Stimulated activated CD8-positive, alpha-beta memory T cell treated with anti-CD3 and anti-CD28 coated beads, Interleukin-15, amount 100 ng/mL, for 1 hour (primary cell): ENCODE measurements at places on chromosomes 6 and 20.

GRCh38 chr6:162369091-162369490 is 358.5 kb downstream of the PRKN start:
- DNase-seq: no peak

GRCh38 chr6:40727271-40727670 is 140.1 kb upstream of the LRFN2 start:
- DNase-seq: no peak

GRCh38 chr6:49464691-49465090 is 1.5 kb downstream of the CENPQ start:
- DNase-seq: no peak

GRCh38 chr20:37781626-37782025 is 87.8 kb downstream of the CTNNBL1 start:
- DNase-seq: no peak

GRCh38 chr6:24683297-24684296 is 16.7 kb downstream of the ACOT13 start:
- DNase-seq: no peak

DNA sequence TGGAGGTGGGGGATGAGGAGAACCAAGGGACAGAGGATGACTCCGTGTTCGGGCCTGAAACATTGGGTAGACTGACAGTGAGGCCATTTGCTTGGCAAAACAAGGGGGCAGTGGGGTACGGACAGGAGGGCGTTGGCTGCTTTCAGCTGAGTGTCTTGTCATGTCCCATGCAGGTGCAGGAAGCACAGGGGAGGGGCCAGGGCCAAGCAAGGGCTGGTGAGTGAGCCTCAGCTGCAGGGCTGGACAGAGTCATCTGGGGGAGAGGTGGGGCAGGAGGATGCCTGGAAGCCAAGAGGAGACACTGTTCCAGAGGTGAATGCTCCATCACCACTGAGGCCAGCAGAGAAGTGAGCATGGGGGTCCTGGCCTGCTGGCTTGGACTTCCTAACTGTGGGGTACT is 78.4 kb downstream of the ERMARD start:
- no peak for DNase-seq

DNA sequence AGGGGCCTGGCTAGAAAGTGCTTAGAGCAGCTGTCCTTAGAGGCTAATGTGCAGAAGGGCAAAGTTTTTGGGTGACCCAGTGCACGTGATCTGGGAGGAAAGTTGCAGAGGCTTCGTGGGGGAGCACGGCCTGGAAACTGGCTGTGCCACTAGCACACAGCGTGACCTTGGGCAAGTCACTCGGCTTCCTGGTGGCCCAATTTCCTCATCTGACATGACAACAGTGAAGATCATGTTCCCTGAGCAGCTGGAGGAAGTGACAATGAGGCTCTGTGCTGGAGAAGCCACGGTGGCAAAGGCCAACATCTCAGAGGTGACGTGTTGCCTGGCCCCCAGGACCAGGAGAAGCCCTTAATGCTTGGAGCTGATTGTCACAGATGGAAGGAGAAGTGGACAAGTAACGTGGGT is 99.5 kb downstream of the FOXC1 start:
- no peak for DNase-seq

GRCh38 chr6:12291839-12292604 is 1.9 kb downstream of the EDN1 start:
- no peak for DNase-seq

DNA sequence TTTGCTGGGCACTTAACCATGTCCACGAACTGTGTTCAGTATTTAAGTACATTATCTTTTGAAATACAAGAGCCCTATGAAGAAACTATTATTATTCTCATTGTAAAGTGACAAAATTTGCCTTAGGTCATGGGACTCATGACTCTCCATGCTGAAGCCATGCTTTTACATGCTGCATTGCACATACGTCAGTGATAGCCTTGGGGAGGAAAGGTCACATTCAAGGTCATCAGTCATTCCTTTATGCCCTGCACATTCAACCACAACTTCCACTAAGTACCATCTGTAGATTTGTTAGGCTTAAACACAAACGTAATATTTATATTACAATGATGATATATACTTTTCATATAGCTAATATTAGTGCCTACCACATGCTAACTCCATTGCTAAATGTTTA is 292.7 kb downstream of the TBC1D7 start:
- DNase-seq: no peak

GRCh38 chr6:154938221-154938580 is 56.9 kb upstream of the TIAM2 start:
- DNase-seq: no peak

DNA sequence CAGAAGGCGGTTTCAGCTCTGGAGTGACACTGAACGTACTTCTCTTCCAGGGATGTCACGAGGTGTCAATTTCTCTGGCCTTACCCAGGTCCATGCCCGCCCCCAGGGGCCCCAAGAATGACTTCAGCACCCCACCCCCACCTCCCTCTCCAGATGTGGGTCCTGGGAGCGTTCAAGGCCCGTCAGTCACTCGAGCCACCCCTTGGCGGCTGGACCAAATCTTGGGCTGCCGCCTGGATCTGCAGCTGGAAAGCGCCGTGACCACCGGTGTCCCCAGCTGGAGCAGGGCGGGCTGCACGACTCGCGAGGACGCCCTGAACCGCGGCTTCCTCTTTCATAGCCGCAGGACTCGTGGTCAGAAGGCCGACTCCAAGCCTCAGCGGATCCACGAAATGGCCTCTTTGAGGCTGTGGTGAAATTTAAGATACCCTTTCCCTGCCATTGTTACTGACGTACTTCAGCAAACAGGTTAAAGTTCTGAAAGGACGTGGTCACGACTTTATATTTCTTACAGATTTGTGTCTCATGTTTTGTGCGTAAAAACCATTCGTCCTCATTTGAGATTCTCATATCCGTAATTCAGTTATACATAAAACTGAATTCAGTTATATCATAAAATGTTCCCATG is 29.3 kb downstream of the TRIM38 start:
- DNase-seq: no peak

DNA sequence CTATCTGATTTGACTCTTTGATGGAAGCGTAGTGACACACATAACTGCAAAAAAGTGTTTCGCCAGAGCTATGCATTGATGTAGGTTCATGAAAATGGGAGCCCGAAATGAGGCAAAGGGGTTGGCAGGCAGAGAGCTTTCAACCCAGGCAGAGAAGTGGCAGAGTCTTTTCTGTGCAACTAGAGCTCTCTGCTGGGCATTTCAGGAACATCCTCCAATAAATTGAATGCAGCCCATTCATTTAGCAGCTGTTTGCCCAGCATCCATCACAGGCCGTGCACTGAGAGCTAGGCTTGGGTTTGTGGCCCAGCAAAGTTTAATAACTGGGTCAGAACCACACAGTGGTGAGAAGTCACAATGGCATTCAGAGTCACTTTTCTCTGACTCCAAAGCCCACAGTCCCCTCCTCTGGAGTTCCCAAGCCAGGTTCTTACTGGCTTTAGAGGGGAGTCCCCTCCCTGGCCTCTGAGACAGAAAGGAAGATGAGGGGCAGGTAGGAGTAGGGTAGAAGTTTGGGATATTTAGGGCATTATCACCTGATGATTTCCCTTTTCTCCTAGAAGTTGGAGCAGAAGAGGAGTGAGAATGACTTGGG is 31.8 kb upstream of the ELMO2 start:
- no peak for DNase-seq

DNA sequence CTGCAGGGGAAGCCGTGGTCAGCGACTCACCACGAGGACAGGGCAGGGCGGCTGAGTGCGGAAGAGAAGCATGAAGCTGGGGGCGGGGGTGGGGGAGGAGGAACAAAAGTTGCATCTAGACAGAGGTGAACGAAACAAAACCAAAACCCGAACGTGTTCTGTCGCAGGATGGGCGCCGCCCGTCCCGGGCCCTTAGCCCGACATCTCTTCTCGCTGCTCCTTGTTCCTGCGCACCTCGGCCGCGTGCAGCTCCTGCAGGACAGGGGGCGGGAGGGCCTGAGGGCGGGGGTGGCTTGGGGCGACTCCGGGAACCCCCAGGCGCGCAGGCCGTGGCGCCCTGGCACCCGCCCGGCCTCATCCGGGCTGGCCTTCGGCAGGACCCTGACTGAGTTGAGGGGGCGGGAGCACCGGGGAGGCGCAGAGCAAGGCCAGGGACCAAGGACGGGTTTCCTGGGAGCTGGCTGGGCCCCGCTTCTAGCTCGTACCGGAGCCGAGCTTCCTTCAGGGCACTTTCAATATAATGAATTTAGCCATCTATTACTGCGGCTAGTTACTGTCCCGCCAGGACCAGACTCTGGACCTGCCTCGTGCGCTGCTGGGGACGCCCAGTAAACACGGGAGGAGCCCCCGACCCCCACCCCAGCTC is 12.0 kb downstream of the STMN3 start:
- no peak for DNase-seq

DNA sequence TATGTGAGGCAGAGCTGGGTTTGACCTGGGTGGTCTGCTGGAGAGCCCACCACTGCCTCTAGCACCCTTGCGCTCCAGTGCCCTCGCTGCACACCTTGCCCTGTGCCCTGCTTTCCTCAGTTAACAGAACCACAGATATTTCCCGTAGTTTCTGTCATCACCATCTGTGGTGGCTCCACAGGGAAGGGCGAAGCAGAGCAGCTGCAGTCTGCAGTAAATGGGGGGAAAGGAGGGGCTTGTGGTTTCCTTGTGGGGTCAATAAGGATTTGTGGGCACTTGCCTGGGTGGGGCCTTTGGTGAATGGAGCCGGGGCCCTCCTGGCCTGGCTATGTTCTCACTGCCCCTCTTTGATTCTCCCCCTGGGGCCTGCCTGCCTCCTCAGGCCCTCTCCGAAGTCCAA is 21.2 kb upstream of the CCDC167 start:
- no peak for DNase-seq

DNA sequence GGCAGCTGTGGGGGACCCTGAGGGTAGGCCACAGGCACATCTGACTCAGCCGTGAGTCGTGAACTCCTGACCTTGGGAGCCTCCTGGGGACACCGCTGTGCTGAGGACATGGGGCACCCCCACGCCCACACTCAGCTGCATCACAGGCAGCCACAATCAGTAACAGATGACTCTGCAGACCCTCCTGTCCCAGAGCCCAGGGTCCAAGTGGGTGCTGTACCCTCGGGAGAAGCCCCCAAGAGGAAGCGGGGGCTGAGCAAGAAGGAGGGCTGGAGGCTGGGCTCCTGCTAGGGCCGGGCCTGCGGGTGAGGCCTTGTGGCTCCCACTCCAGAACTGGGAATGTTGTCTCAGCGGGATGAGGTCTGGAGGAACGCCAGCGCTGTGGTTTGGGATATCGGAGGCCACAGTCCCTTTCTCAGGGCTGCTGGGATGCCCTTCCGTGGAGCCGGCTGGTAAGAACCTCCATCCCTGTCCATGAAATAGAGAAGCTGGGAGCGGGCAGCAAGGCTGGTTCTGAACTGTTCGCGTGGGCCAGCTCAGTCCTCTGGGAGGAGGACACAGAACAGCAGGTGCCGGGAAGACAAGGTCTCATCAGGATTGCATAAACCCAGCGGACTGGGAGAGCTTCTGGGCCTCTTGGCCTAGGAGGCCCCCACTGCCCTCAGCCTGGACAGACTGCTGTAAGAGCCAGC is 3.1 kb upstream of the LAMA5 start:
- no peak for DNase-seq

DNA sequence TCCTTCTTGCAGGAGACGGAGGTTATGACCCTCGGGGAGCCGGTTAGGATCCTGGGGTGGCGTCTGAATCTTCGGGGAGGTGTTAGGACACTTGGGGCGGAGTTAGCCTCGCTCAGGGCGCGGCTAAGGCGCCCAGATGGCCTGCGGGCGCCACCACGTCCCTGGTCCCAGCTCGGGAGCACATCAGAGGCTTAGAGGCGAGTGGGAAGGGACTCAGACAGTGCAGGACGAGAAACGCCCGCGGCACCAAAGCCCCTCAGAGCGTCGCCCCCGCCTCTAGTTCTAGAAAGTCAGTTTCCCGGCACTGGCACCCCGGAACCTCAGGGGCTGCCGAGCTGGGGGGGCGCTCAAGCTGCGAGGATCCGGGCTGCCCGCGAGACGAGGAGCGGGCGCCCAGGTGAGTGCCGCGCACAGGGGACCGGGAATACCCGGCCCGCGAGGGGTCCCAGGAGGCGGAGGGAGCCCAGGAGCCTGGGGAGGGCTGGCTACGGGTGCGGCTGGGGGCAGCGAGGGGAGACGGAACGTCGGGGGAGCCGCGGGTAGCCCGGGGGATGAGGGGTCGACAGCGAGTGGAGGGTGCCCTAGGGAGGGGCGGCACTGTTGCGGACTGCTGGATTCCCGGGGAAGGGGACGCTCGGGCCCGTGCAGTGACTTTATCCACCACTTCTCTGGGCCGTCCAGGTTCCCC is at the start of gene HCK:
Gene HCK, plus strand, starts transcription at position 153 of the 688 bp plus-strand sequence.
- no peak for DNase-seq

GRCh38 chr6:44624226-44624625 is 236.7 kb downstream of the CDC5L start:
- no peak for DNase-seq

DNA sequence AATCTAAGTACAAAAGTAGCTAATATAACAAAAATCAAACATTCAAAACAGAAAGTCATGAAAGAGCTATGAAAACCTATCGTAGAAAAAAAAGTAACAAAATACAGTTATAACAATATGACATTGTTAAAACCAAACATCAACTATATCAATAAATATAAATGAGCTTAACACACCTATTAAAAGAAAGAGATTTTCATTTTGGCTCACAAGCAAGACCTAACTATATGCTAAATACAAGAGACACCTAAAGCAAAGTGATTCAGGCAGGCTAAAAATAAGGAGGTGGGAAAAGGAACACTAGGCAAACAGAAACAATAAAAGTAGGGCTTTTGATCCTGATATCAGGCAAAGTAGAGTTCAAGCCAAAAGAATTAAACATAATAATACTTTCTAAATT is 13.5 kb downstream of the ZNF322 start:
- no peak for DNase-seq

DNA sequence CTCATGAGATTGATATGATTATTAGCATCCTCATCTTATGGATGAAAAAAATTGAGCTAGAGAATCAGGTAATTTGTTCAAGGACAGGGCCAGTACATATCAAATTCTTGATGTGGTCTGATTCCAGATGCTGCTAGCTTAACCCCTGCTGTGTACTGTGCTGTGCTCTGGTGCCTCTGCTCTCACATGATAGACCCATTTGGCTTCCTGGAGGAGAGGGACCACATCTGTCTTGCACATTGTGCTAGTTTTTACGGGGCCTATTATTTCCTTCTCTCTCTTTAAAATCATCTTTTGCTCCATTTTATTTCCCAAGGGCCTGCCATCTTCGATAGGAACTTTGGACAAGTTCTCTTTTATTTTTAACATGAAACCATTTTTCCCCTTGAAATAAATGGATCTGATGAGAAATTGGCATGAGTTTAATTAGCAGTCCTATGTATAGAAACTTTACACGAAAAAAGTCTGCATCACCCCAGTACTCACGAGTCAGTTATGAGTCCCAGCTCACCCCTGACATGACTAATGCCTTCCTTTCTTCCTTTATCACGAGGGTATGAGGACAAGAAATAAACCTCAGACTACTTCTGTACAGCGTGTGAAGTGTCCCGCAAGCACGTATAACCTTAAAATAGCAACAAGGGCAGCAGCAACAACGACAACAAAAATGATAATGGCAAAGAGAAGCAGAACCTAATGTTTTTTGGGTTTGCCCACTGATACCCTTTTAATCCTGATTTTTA is 26.5 kb downstream of the CD109 start:
- DNase-seq: no peak

- DNase-seq: no peak
These were observed 71.4 kb upstream of the MLN start for GRCh38 chr6:33875141-33875581.

GRCh38 chr6:129513471-129513870 is 196.5 kb downstream of the ARHGAP18 start:
- DNase-seq: no peak
